ENCODE measurements at places on chromosomes 2 and 18.

GRCh38 chr2:30450025-30450424 lies 3.0 kb downstream of the LCLAT1 start:
- no peak overlapping the region for H3K27ac ChIP-seq
- H3K4me3 ChIP-seq = no peak overlapping the region
- H3K27me3 ChIP-seq = no peaks in the 10 kb centered on the region
- no peak for DNase-seq
- H3K4me1 ChIP-seq = peaks cover 12% of the 10 kb centered on the region

- DNase-seq = no peak
- no peaks in the 10 kb centered on the region for H3K4me1 ChIP-seq
- no peak overlapping the region for H3K4me3 ChIP-seq
These were observed 77.1 kb downstream of the ADAM23 start for GRCh38 chr2:206520450-206520849.

GRCh38 chr2:196293751-196294515 lies 122.6 kb upstream of the STK17B start:
- no peak overlapping the region for H3K4me3 ChIP-seq
- no peaks in the 10 kb centered on the region for H3K4me1 ChIP-seq
- DNase-seq = peak; percentile 58

- no peaks in the 10 kb centered on the region for H3K4me1 ChIP-seq
- no peaks in the 10 kb centered on the region for H3K27me3 ChIP-seq
- H3K27ac ChIP-seq = no peak overlapping the region
- H3K36me3 ChIP-seq = no peaks in the 10 kb centered on the region
- no peak overlapping the region for H3K4me3 ChIP-seq
These were observed 148.8 kb downstream of the ACTR3 start for GRCh38 chr2:114038710-114039109.

DNA sequence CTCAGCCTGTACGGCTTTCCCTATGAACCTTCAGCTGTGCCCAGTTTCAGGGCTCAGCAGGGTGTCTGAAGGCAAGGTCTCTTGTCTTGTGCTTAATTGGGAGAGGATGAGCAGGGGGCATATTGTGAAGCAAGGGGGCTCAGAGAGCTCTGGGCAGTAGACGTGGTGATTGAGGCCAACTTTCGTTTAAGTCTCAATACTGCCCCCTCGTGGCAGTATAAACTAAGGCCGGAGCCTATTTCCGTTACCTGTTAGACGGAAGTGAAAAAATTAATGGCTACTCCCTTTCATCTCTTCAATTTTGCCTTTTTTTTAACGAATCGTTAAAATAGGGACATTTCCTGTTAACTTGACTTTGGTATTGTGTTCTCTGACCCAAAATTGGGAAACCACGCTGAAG lies 193.4 kb downstream of the TDRD15 start:
- H3K27me3 ChIP-seq = no peaks in the 10 kb centered on the region
- H3K36me3 ChIP-seq = no peaks in the 10 kb centered on the region
- H3K27ac ChIP-seq = no peak overlapping the region
- peaks cover 3% of the 10 kb centered on the region for H3K4me1 ChIP-seq
- no peak overlapping the region for H3K4me3 ChIP-seq

GRCh38 chr2:169776252-169776761 lies 22.4 kb upstream of the SSB start:
- H3K4me3 ChIP-seq = no peak overlapping the region
- no peaks in the 10 kb centered on the region for H3K36me3 ChIP-seq
- no peaks in the 10 kb centered on the region for H3K4me1 ChIP-seq
- no peaks in the 10 kb centered on the region for H3K27me3 ChIP-seq

GRCh38 chr2:114119862-114120261 lies 230.0 kb downstream of the ACTR3 start:
- DNase-seq = no peak
- H3K4me3 ChIP-seq = no peak overlapping the region
- no peaks in the 10 kb centered on the region for H3K36me3 ChIP-seq
- H3K4me1 ChIP-seq = no peaks in the 10 kb centered on the region
- H3K27ac ChIP-seq = no peak overlapping the region

DNA sequence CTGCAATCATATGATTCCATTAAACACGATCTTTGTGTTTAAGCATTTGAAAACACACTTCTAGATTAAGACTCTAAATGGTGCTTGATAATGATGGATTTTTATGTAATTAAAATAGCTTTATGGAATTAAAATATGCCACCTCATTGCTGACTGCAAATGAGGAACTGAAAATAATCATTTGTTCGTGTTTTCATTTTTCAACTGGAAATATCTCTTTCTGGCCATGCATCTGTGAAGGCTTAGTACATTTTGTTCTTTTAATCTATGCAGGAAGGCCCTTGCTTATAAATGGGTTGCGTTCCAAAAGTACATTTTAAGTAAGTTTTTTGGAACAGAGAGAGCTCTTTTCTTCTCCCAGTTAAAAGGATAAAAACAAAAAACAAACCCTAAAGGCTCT lies 125.5 kb downstream of the MC4R start:
- DNase-seq = no peak
- no peak overlapping the region for H3K27ac ChIP-seq
- H3K36me3 ChIP-seq = no peaks in the 10 kb centered on the region
- H3K27me3 ChIP-seq = peaks cover 5% of the 10 kb centered on the region

DNA sequence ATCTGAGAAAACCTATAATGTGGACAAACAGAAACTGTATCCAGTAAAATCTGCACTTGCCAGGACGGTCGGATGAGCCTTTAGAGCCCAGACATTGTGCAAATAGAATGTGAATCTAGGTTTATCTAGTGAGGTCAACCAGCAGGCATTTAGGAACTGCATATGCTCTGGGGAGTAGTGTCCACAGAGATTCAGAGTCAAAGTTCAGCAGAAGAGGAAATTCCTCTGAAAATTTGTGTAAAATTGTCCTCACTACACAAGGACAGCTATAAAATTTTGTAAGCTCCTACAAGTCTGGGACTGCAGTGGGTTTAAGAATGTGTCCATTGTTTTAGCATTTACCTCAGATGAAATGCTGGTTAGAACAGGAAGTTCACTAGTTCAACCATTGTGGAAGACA lies 9.8 kb upstream of the NDUFV2 start:
- peaks cover 32% of the 10 kb centered on the region for H3K4me1 ChIP-seq
- H3K27me3 ChIP-seq = no peaks in the 10 kb centered on the region
- H3K4me3 ChIP-seq = no peak overlapping the region
- H3K36me3 ChIP-seq = no peaks in the 10 kb centered on the region

GRCh38 chr2:230762317-230762896 lies 49.8 kb downstream of the CAB39 start:
- H3K36me3 ChIP-seq = peaks cover 71% of the 10 kb centered on the region
- peak; percentile 10 for DNase-seq
- H3K4me1 ChIP-seq = peaks cover 30% of the 10 kb centered on the region
- H3K4me3 ChIP-seq = no peak overlapping the region
- H3K27me3 ChIP-seq = no peaks in the 10 kb centered on the region

DNA sequence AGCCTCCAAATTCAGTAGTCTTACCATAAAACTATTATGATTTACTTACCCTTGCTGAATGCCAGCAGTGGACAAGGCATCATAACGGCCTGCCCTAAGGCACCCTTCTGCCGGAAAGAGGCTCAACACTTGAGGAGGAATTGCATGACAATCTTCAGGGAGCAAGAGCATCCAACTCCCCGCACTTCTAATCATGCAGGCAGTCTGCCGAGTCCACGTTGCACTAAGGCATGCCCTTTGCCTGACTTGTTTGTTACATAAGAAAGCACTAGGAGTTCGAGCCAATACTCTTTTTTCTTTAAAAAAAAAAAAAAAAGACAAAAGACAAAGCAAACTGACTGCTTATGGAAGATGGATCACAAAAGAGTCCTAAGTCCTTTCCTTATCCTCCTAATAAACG lies 17.9 kb upstream of the SPTBN1 start:
- no peaks in the 10 kb centered on the region for H3K36me3 ChIP-seq
- no peak overlapping the region for H3K27ac ChIP-seq
- H3K4me1 ChIP-seq = no peaks in the 10 kb centered on the region
- no peaks in the 10 kb centered on the region for H3K27me3 ChIP-seq
- no peak for DNase-seq

DNA sequence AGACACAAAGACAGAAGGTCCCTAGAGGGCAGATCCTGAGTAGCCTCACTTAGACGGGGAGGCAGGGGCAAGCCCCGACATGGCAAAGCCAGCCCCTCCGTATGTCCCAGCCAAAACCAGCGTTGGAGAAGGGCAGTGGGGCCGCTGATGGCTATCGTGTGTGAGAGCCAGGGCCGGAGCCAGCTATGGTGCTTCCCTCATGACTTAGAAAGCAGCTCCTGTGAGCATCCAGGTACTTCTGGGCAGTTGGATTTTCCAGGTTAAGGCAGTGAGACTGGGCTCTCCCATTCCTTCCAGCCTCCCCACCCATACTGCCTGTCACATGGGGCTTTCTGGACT lies 31.2 kb upstream of the ROCK2 start:
- no peak overlapping the region for H3K4me3 ChIP-seq
- no peaks in the 10 kb centered on the region for H3K4me1 ChIP-seq
- DNase-seq = no peak
- H3K27me3 ChIP-seq = no peaks in the 10 kb centered on the region
- no peaks in the 10 kb centered on the region for H3K36me3 ChIP-seq
- no peak overlapping the region for H3K27ac ChIP-seq

GRCh38 chr18:8561123-8561910 lies 47.9 kb upstream of the RAB12 start:
- no peaks in the 10 kb centered on the region for H3K4me1 ChIP-seq
- DNase-seq = no peak
- H3K4me3 ChIP-seq = no peak overlapping the region
- no peaks in the 10 kb centered on the region for H3K36me3 ChIP-seq

- peak; percentile 27 for DNase-seq
- no peak overlapping the region for H3K4me3 ChIP-seq
- peaks cover 53% of the 10 kb centered on the region for H3K4me1 ChIP-seq
- H3K27me3 ChIP-seq = no peaks in the 10 kb centered on the region
These were observed 511.4 kb downstream of the RNF144A start for GRCh38 chr2:7428454-7429204.

Data from CD14-positive monocyte (primary cell).